Activated CD4-positive, CD25-positive, alpha-beta regulatory T cell treated with anti-CD3 and anti-CD28 coated beads, Interleukin-2, amount 50 U/mL, for 16 hours (primary cell): ENCODE measurements at places on chromosomes 12 and 14.

DNA sequence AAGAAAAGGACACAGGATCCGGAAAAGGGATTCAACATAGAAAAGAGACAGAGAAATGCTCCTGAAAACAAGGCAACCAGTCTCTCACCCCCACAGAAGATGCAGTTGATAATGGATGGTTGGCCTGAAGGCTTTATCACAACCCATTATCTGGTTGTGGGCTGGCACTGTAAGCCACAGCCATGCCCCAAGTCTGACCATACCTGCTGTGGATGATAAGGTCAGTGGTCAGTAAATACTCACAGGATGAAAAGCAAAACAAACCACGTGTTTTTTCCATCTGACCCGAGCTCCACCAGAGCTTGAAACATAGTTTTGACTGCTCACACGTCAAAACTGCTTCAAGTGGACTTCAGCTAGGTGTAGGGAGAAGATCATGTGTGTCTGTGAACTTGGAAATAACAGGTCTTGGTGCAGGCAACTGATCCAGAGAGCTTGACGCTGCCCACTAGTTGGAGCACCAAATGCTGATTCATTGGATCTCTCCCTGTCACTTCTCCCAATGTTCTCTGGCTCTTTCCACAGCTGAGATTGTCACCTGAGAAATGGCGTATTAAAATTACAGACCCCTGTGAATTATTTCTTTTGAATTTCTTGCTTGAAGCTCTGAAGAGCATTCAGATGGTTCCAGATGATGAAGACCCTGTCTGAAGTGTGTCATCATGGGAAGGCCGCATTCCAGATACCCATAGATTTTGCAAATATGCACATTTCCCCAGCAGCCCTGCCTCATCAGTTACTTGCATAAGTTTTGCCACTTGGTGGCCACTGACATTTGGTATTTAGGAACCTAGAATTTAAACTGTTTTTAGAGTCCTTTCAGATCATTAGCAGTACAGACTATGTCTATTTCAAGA, 8.5 kb downstream of the TMEM233 start:
- no peak for DNase-seq

- peak; percentile 65 for DNase-seq
These were observed 39.4 kb downstream of the SH2B3 start for GRCh38 chr12:111444925-111445725.

DNA sequence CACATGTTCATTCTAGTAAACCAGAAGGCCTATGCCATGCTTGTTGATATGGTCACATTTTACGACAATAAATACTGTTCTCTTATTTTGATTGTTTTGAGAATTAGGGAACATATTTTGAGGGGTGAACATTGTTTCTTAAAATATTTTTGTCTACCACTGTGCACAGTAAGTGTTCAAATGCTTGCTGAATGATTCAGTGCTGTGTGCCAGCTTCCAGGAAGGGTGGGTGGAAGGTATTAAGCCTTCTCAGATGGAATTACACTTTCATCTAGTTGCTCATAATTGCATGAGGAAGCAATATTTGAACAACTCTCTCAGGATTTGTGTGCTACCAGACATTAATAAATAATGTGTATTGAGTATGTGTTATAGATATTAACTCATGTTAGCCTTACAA, 15.5 kb upstream of the TMX1 start:
- DNase-seq: no peak

DNA sequence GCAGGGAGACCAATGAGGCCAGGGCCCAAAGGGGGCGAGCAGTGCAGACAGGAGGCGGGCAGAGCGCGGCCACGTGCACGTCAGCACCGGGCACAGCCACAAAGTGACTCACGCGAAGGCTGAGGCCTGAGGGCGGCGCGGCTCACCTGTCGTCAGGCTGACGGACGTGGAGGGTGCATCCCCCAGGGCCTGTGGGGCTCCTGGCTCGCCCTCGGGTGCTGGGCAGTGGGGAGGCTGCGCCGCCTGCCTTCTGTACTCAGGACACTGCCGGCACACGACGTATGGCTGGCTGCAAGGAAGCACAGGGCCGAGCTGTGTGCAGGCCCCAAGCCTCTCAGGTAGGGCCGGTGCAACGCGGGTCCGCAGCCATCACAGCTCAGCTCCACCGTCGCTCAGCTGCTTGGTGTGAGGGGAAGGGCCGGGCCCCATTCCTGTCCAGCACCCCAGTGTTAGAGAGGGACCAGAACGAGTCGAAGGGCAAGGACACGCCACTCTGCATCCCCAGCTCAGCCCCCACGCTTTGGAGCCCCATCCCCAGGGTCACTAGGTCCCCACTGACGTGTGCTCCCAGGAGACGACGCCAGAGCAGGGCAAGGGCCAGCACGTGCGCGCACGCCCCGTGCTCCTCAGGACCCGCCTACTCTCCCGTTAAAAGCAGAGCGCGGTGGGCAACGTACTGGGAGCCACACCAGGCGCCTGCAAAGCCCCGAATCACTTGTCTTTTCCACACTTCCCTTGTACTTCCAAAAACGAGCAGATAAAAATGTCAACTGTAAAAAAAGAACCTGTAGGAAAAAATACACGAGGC, 24.8 kb upstream of the GOLGA3 start:
- DNase-seq: no peak

DNA sequence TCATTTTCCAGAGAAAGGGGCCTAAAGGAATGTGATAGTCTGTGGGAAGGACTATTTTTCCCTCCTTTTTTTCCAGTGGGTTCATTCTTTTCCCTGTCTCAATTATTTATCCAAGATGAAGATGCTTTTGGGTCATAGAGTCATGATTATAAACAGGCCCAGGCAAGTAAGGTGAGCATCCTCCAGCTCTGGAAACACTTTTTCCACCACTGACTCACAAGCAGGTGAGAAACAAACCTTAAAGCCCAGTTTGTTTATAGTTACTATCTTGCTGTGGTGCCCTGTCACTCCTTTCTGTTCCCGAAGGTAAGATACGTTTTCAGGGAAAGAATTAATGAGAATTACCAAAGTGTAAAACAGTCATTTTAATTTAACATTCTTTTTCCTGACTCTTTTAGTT, 107.7 kb upstream of the IFNG-AS1 start:
- DNase-seq: no peak

DNA sequence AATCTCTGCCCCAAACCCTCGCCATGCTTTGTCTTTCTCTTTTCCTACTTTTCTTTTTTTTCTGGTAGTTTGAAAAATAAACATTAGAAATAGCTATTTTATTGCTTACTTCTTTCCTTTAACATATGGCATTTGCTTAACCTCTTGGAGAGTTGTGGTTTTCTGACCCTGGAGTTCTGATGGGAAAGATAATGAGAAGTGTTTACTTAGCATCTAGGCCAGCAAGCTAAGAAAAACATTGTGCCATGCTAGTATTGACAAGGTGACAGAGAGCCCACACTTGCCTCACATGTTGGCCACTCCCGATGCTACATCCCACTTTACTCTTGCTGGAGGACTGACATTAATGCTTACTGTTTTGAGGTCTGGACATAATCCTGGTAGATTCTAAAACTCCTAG, 886.2 kb downstream of the DIO2 start:
- no peak for DNase-seq

GRCh38 chr14:100532906-100533655, 54.1 kb downstream of the BEGAIN start:
- DNase-seq: no peak

DNA sequence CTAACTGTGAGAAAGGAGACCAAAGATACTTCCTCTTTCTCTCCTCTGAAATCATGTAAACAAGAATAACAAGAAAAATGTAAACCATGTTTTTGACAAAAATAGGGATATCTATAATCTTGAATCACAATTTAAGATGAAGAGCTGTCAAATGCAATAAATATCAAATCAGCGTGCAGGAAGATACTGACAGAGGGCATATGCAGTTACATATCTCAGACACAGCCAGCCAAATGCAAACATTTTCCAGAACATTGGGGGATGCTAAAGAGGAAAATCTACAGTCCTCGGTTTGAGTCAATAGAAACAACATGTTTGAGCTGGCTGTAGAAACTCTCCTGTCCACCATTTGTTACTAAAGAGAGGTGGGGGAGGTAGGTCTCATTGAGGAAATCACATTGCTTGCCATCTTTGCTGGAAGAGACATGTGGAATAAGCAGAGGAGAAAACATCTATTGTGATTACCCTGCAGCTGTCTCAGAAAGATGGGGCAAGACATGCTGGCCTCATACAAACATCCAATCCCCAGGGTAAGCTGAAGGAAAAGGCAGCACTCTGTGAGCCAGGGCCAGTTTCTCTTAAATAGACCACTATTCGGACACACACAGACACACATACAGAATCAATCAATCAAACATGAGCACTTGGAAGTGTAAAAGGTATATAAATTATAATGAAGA, 43.5 kb downstream of the CNTN1 start:
- DNase-seq: no peak

DNA sequence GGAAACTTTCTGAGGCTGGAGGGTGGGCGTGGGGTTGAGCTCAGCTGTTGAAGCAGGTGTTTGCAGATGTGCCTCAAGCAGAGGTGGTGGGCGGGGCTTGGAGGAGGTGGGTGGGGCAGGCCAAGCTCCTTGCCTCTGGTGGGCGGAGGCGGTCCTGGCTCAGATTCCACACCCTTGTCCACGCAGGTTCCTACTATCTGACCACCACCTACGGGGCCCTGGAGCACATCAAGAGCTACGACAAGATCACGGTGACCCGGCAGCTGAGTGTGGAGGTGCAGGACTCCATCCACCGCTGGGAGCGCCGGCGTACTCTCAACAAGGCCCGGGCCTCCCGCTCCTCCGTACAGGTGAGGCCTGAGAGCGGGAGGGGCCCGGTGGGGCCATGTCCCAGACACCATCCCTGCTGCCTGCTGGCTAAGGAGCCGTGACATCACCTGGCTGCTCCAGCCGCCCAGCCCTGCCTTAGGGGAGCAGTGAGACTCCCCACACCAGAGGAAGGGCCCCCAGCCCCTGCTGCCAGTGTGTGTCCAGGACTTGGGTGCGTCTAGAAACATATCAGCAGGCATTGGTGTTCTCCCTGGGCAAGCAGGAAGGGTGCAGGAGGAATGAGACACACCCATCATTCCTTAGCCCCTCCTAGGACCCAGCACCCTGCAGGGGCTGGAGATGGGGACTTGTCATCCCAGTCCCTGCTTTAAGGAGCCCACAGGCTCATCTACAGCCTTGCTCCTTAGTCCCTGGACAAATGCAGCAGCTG, 63.4 kb downstream of the LGMN start:
- DNase-seq: no peak

GRCh38 chr12:71216725-71217579, 59.2 kb upstream of the TSPAN8 start:
- no peak for DNase-seq

DNA sequence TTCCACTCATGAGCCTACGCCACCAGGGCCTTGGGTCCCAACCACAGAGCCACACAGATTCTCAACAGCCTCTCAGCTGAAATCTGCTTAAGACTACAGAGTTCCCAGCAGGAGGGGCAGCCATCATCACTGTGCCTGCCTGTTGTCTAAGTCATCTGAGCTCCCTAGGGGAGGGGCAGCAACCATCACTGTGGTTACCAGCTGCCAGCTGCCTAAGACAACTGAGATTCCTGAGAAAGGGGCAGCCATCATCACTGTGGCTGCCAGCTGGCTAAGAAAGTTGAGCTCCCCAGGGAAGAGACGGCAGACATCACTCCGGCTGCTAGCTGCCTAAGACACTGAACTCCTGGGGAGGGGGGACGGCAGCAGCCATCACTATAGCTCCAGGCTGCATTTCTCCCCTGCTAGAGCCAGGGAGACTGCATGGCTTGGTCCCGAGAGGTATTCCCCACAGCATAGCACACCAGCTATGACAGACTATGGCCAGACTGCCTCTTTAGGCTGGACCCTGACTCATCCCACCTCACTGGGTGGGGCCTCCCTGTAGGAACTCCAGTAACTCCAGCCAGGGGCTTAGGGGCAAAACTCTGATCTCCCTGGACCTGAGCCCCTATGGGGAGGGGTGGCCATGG, 37.2 kb upstream of the C14orf132 start:
- no peak for DNase-seq

GRCh38 chr12:122486805-122487426, 13.8 kb downstream of the ZCCHC8 start:
- DNase-seq: no peak

DNA sequence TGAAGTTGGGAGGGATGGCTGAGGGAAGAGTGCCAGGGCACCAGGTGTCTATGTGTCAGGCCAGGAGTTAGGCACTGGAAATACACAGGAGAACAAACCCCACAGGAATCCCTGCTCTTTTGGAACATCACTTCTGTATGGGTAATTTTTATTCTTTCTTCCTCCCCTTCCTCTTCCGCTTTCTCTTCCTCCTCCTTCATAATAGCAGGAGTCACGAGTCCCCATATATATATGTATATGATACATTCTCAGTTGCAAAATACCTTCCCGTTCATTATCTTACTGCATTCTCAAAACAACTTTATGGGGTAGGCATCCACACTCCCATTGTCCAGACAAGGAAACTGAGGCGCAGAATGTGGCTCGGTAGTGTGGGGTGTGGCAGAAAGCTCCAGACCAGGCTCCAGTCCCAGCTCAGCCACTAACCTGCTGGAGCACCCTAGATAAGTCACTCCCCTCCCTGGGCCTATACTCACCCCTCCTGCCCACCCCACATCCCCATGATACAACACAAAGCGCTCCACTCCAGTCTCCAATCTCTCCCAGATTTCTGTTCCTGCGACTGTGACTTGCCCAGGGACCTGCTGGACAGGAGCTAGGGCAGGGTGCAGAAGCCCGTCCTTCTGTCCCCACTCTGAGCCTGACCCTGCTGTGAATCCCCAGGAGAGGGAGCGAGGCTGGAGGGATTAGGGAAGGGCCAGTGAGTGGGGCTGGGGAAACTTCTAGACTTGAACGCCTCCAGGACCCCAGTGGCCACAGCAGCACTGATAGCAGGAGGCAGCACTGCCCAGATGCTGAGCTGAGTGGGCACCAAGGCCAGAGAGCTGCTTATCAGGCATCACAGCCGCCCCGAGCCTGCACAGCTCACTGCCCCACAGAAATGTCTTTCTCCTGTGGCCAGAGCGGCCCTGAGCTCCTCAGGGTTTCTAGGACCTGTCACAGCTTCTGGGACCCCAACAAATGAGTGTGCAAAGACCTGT, 1.4 kb upstream of the AQP2 start:
- no peak for DNase-seq

DNA sequence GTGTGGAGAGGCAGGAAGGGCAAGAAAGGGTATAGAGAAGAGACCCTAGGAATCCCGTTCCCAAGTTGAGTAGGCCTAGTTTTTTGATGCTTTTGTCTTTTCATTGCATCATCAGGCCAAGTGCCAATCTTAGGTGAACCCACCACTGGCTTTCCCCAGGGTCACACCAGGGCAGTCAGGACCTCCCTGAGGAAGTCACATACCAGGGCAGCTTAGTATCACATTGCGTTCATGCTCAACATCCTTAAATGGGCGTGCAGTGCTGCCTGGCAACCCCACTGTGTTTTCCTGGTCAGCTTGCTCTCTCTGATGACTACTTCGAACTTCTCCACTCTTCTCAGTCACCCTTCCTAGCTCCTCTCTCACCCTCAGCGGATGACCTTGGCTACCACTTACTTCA, 9.0 kb downstream of the ASIC1 start:
- no peak for DNase-seq

- no peak for DNase-seq
These were observed 4.5 kb downstream of the SLC35E3 start for GRCh38 chr12:68750506-68750905.

DNA sequence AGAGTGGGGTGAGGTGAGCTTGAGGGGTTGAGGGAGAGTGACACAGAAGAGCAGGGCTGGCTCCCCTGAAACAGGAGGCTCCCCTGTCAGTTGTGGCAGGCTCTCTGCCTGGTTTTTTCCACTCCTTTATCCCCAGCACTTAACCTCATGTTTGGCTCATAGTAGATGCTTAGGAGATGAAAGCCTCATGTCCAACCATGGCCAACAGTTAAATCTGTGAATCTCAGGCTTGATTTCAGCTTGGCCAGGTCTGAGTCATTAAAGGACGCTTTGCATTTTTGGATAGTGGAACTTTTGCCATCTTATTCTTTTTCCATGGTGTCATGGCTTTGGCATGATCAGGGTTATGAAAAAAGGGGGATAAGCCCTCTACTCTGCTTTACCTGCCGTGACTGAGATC, 117.2 kb downstream of the CACNA1C start:
- DNase-seq: no peak
